CD14-positive monocyte (primary cell): ENCODE measurements at places on chromosomes 5 and 9. TPM values are rescaled to one million over a fixed set of nuclear protein-coding genes. Genes with fewer than 3 reads are reported as not detected.

BTNL3 gene
- not detected for polyA plus RNA-seq

DNA sequence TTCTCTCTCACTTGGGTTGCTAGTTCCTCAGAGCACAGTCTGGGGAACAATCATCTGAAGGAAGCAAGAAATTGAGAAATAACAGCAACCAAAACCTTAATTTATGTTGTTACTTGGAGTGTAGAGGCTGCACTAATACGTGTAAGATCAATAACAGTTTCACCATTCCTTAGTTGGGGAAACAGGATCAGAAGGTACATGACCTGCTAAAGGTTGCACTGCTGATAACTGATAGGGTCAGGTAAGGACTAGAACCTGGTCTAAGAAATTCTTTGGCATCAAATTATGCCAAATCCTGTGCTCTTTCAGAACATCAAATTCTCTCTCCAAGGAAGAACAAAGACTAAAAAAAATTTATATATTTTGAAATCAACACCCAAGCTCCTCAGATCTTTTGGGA lies 278.6 kb upstream of the C9orf72 start:
- no peaks in the 10 kb centered on the region for H3K27me3 ChIP-seq
- no peak for DNase-seq
- H3K4me1 ChIP-seq = no peaks in the 10 kb centered on the region
- no peak overlapping the region for H3K4me3 ChIP-seq
- H3K27ac ChIP-seq = no peak overlapping the region

DNA sequence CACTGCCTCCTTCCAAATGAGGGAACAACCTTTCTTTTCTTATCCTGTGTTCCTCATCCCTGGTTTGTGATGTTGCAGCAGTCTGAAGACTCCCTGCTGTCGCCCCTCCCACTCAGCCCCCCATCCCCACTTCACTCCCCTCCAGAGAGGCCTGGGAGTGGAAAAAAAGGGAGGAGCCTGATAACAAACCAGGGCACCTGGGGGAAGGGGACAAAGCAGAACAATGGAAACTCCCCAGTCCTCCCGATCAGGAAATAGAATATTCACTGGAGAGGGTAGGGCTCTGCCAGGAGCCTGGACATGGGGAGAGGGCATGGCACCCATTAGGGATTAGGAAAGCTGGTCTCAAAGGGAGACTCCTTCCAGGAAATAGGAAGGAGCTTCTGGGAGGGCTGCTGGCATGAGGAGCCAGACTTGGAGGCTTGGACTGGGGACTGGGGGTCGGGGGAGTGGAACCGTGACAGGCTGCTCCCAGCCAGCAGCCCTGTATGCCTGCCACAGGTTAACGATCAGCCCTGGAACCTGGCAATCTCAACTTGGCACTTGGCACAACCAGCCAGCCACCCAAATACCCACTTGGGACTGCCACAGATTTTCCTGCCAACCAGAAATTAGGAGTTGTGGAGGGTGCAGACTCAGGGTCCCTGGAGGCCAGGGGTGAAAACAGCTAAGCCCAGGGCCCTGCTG lies 20.0 kb downstream of the PCDH1 start:
- no peaks in the 10 kb centered on the region for H3K36me3 ChIP-seq
- H3K4me3 ChIP-seq = no peak overlapping the region
- peaks cover 14% of the 10 kb centered on the region for H3K27me3 ChIP-seq
- no peak for DNase-seq
- no peak overlapping the region for H3K27ac ChIP-seq

DNA sequence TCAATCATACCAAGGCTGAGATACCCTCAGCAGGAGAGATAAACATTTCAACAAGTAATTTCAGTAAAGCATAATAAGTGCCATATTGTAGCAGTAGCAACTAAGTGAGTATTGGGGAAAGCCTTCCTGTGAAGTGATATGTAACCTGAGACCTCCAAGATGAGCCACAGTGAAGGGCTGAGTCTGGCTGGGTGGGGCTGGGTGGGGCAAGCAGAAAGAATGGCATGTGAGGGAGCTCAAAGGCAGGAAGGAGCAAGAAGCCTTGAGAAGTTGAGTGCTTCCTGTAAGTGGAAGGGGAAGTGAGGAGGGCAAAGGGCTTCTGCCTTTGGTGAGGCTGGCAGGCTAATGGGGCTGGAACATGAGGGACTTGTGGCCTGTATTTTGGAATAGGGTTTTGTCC lies 19.7 kb upstream of the ASTN2 start:
- H3K27ac ChIP-seq = no peak overlapping the region
- H3K4me1 ChIP-seq = no peaks in the 10 kb centered on the region
- no peak overlapping the region for H3K4me3 ChIP-seq
- DNase-seq = no peak
- no peaks in the 10 kb centered on the region for H3K27me3 ChIP-seq
- H3K36me3 ChIP-seq = no peaks in the 10 kb centered on the region

GRCh38 chr5:67983251-67984110 lies 232.1 kb upstream of the PIK3R1 start:
- no peak overlapping the region for H3K27ac ChIP-seq
- no peaks in the 10 kb centered on the region for H3K36me3 ChIP-seq

DNA sequence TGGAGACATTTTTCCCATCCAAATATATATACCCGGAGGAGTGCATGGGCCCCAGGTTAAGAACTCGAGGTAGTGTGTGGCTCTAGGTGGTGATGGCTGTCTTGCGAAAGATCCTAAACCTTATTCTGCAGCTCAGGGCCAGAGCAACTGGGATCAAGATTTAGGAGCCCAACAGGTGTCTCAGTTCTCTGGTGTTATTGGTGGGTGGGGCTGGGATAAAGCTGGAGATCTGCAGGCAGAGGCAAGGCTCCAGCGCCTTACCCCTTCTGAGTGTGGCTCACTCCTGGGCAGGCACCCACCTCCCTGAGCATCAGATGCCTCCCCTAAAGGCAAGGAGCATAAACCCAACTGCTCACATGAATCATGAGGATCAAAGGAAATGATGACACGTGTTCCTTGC lies 11.2 kb downstream of the UBE2QL1 start:
- no peak overlapping the region for H3K4me3 ChIP-seq
- DNase-seq = no peak
- no peaks in the 10 kb centered on the region for H3K36me3 ChIP-seq
- H3K27me3 ChIP-seq = no peaks in the 10 kb centered on the region
- H3K4me1 ChIP-seq = no peaks in the 10 kb centered on the region

G3BP1 gene
- polyA plus RNA-seq = 5.0 and 10.6 TPM in 2 replicates

DNA sequence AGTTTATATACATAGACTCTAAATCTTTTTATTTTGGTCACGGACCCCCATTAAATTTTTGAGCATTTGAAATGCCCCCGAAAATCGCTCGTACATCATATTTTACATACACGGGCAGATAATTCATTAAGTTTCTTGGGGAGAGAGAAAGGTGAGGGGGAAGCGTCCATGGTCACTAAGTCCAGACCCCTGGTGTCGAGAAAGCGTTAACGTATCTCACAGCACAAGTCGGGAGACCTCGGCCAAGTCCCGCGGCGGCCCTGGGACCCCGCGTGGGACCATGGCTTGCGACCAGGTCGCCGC lies 794 bp downstream of the PTBP3 start:
- peak overlapping the region; percentile 86 for H3K27ac ChIP-seq
- peaks cover 55% of the 10 kb centered on the region for H3K4me1 ChIP-seq
- no peaks in the 10 kb centered on the region for H3K36me3 ChIP-seq
- DNase-seq = no peak
- H3K4me3 ChIP-seq = peak overlapping the region; percentile 96

MAP1B gene
- not detected for polyA plus RNA-seq

CCNI2 gene
- polyA plus RNA-seq = not detected

GRCh38 chr5:59126708-59127573 lies 544.1 kb downstream of the RAB3C start:
- peaks cover 6% of the 10 kb centered on the region for H3K4me1 ChIP-seq
- no peak for DNase-seq
- H3K27ac ChIP-seq = peak overlapping the region; percentile 70
- no peaks in the 10 kb centered on the region for H3K36me3 ChIP-seq
- peak overlapping the region; percentile 30 for H3K4me3 ChIP-seq
- no peaks in the 10 kb centered on the region for H3K27me3 ChIP-seq

DNA sequence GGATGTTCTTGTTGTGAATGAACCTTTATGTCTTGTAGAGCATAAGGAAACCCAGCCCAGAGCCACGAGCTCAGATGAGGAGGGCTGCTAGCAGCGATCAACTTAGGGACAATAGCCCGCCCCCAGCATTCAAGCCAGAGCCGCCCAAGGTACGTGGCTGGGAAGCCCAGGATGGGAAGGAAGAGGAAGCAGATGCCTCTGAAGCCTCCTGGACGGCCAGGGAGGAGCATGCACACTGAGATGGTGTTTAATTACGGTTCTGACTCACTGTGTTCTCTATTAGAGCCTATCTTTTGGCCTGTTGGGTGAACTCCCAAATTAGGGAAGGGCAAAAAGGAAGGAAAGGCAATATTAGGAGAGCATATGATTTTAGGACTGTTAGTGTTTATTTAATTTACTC lies 75.3 kb downstream of the TJP2 start:
- peaks cover 87% of the 10 kb centered on the region for H3K36me3 ChIP-seq
- no peak overlapping the region for H3K4me3 ChIP-seq
- H3K27me3 ChIP-seq = no peaks in the 10 kb centered on the region
- H3K27ac ChIP-seq = no peak overlapping the region
- H3K4me1 ChIP-seq = no peaks in the 10 kb centered on the region
- DNase-seq = no peak

DNA sequence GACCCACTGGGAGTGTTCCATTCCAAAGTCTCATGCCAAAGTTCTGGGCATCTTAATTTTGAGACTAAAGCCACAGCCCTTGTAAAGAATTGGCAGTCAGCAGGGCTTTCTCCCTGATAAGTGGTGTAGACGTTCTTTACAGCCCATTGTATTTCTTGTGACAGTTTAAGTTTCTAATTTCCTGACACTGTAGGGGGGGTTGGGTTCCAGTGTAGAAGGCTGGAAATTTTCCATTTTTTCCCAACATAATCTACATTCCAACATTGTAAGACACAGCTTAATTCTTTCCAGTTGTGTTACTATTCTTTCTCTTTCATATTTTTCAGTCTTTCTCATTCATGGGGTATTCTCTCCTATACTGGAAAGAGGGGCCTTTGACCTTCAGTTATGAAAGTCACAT lies 121.1 kb downstream of the FBXL7 start:
- no peaks in the 10 kb centered on the region for H3K4me1 ChIP-seq
- H3K27me3 ChIP-seq = no peaks in the 10 kb centered on the region
- H3K4me3 ChIP-seq = no peak overlapping the region
- no peaks in the 10 kb centered on the region for H3K36me3 ChIP-seq
- H3K27ac ChIP-seq = no peak overlapping the region

DNA sequence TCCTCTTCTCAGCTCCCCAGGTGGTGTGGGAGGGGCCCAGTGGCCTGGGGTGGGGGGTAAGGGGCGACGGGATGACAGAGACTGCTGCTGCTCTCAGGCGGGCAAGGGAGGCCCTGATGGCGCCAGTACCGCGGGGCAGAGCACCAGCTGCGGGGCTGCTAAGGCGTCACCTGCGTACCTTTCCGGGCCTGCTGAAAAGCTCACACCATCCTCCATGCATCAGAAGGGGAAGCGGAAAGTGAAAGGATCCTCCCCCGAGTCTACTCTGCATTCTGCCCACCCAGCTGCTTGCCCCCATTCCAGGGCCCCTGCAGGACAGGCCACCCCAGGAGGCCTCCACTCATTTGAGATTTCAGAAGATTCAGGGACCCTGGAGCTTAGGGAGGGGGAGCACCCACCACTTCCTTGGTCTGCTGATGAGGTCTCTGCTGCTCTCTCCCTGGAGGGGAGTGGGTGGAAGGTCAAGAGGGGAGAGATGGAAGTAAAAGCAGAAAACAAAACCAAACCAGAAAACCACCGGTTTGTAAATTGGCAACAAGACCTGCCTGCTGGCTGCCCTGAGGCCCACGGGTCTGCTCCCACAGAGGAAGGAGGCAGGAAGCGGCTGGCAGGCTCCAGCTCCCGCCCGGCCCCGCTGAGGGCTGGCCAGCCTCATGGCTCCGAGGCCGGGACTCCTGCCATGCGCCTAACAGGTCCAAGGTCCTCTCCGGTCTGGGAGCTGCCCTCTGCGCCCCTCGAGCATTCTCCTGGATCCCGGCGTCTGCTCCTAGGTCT lies 33.6 kb downstream of the PRRT1B start:
- no peak overlapping the region for H3K27ac ChIP-seq
- no peaks in the 10 kb centered on the region for H3K27me3 ChIP-seq
- H3K4me3 ChIP-seq = no peak overlapping the region
- no peak for DNase-seq
- H3K36me3 ChIP-seq = peaks cover 97% of the 10 kb centered on the region
- peaks cover 12% of the 10 kb centered on the region for H3K4me1 ChIP-seq

DNA sequence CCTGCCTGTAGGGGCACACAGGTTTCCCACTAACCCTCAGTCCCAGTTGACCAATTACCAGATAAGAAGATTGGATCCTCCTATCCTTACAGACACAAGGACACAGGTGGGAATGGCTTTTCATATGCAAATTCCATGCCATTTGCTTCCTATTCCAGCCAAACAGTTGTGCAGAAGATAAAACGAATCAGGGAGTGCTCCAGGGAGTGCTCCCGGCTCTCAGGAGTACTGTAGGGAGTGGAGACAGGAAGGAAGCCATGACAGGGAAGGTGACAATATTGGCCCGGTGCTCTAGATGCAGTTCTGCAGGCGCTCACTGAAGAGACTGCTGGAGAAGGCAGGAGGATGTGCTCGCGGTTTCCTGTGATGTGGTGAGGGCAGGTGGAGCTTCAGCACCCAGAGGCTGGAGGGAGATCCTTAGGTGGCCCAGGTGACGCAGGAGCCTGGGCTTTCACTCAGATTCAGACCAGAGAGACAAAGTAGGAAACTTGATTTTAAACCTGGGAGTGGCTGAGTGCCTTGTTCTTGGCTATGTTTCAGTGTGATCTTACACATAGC lies 260.0 kb downstream of the AUH start:
- no peak overlapping the region for H3K27ac ChIP-seq
- DNase-seq = no peak
- H3K4me3 ChIP-seq = no peak overlapping the region

- no peak for DNase-seq
- no peaks in the 10 kb centered on the region for H3K27me3 ChIP-seq
- H3K4me3 ChIP-seq = no peak overlapping the region
- H3K36me3 ChIP-seq = peaks cover 64% of the 10 kb centered on the region
Measured at GRCh38 chr9:99235926-99236634, 14.0 kb downstream of the SEC61B start.

DNA sequence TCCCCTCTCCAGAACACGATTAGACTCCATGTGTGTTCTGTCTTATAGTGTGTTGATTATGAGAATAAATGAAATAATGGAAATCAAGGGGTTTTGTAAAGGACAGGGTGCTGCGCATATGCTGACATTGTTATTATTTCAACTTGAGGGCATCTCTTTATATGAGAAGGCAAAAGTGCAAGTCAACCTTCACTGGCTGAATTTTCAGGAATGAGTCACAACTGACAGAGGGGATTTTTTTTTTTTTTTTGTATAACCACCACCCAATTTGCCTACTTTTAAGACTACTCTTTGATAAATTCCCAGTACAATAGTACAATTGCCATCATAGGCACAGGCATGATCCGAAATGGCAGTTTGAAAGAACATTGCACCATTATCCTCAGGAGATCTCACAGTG lies 419.2 kb upstream of the NMUR2 start:
- H3K36me3 ChIP-seq = no peaks in the 10 kb centered on the region
- no peaks in the 10 kb centered on the region for H3K27me3 ChIP-seq
- H3K27ac ChIP-seq = no peak overlapping the region

CATSPER3 gene
- polyA plus RNA-seq = 0.32 and 0.60 TPM in 2 replicates

CCDC192 gene
- polyA plus RNA-seq = not detected

SPAG8 gene
- 0.52 TPM for polyA plus RNA-seq
